Stimulated activated CD8-positive, alpha-beta memory T cell treated with anti-CD3 and anti-CD28 coated beads, Interleukin-7, amount 100 ng/mL, for 1 hour (primary cell): ENCODE measurements at places on chromosomes 4 and X.

DNA sequence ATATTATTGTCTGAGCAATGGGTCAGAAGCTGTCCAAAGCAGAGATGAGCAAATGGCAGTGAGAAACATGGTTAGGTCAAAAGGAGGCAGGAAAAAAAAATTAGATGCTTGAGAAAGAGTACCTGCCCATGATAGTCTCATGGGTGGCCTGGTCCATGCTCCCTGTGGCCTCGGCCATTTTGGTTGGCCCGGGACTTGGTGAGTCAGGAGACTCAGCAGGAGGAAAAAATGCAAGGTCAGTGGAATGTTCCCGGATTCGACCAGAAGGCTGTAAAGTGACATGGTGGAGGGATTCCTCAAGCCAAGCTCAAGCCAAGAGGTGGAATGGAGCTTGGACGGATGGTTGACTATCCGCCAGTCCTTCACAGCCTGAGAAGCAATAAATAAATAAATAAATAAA lies 236.7 kb downstream of the ASMT start:
- no peak for DNase-seq

DNA sequence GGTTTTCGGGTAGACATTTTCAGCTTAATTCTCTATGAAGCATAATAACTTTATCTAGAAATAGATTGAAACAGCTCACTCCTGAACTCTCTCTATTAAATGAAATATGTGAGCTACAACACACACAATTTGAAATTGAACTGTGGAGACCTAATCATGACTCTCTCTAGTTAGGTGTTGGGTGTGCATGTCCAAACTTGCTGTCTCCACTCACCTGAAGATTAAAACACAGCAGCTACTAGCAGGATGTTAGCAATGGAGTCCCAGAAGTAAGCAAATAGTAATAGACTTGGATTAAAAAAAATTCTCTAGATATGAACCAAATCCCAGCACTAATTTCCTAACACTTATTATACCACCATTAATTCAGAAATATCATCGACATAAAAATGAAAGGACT lies 173.1 kb downstream of the FSTL5 start:
- no peak for DNase-seq

GRCh38 chr4:121977251-121978171 lies 25.7 kb upstream of the TRPC3 start:
- no peak for DNase-seq

- no peak for DNase-seq
Observed at GRCh38 chr4:161320377-161320776, 843.4 kb downstream of the FSTL5 start.

GRCh38 chrX:67700602-67701001 lies 156.8 kb downstream of the AR start:
- DNase-seq = no peak

GRCh38 chr4:7186031-7186430 lies 6.3 kb upstream of the SORCS2 start:
- no peak for DNase-seq

- no peak for DNase-seq
Observed at GRCh38 chr4:174657472-174657871, 135.2 kb upstream of the HPGD start.

- no peak for DNase-seq
Observed at GRCh38 chr4:42501624-42502401, 104.5 kb downstream of the SHISA3 start.

DNA sequence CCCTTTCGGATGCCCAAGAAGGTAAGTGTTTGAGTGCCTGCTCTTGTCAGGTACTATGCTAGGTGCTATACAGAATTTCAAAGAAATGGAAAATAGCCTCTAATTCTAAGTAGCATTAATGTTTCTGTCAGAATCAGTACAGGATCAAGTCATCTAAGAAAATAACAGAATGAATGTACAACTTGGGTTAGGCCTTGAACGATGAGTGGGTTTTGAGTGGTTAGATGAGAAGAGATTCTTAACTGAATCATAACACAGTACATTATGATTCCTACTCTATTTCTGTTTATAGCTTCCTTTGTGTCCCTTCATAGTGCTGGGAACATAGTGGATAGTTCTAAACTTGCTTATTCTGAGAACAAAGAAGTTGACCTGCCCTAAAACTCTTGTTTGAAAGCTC lies 253.9 kb downstream of the GLUD2 start:
- no peak for DNase-seq

DNA sequence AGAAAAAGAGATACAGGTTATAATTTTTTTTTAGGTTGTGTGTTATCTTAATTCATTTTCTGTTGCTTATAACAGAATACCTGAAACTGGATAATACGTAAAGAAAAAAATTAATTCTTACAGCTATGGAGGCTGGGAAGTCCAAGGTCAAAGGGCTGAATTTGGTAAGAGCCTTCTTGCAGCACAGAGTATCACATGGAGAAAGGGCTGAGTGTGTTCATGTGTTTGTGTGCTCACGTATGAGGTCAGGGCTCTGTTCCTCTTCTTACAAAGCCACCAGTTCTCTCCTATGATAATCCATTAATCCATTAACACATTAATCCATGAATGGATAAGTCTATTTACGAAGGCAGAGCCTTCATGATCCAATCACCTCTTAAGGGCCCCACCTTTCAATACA lies 8.6 kb upstream of the RAB28 start:
- DNase-seq = no peak

DNA sequence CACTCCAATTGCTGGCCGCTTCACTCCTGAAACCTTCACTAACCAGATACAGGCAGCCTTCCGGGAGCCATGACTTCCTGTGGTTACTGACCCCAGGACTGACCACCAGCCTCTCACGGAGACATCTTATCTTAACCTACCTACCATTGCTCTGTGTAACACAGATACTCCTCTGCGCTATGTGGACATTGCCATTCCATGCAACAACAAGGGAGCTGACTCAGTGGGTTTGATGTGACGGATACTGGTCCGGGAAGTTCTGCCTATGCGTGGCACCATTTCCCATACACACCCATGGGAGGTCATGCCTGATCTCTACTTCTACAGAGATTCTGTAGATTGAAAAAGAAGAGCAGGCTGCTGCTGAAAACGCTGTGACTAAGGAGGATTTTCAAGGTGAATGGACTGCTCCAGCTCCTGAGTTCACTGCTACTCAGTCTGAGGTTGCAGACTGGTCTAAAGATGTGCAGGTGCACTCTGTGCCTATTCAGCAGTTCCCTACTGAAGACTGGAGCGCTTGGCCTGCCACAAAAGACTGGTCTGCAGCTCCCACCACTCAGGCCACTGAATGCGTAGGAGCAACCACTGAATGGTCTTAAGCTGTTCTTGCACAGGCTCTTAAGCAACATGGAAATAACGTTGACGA lies 35.8 kb upstream of the PRDM8 start:
- no peak for DNase-seq

GRCh38 chr4:4868040-4868757 lies 8.7 kb downstream of the MSX1 start:
- DNase-seq = no peak

DNA sequence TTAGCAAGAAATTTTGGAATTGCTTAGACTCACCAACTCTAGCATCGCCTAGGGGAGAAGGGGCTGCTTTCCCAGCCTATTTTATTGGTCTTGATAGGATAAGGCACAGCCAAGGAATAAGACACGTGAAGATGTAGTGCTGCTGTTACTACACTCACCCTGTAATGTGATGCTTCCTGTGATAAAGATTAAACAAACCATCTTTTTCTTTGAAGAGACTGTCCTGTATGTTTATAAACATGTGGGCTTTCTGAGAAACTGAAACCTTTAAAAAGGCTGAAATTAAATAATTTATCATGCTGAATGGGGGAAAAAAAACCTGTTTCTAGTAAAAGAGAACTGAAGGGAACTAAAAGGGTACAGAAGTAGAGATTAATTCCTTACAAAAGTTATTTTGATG lies 13.2 kb downstream of the TAPT1 start:
- no peak for DNase-seq

GRCh38 chr4:64682946-64683345 lies 273.7 kb upstream of the TECRL start:
- DNase-seq = no peak
